Dermis microvascular lymphatic vessel endothelial cell (primary cell): ENCODE measurements at places on chromosomes 16 and 17.

DNA sequence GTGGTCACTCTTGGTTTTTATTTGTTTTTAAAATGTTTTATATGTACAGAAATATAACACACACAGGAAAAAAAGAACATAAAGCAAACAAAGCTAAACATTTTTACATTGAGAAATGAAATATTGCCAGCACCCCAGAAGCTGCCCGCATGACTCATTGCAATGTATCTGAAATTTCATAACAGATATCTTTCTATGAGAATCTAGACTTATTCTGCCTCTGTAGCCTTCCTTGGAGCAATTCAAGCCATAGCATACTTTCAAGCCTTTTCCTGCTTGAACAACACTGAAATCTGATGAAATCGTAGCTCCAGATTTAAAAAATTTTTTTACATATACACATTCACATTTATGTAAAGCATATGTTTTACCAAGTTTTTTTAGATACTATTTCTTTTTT is 86.9 kb downstream of the RBBP6 start:
- DNase-seq = no peak

- DNase-seq = peak; percentile 43
These were observed 67.8 kb downstream of the C16orf78 start for GRCh38 chr16:49441366-49441780.

- DNase-seq = peak; percentile 38
These were observed 33.1 kb downstream of the COG4 start for GRCh38 chr16:70490261-70490660.

DNA sequence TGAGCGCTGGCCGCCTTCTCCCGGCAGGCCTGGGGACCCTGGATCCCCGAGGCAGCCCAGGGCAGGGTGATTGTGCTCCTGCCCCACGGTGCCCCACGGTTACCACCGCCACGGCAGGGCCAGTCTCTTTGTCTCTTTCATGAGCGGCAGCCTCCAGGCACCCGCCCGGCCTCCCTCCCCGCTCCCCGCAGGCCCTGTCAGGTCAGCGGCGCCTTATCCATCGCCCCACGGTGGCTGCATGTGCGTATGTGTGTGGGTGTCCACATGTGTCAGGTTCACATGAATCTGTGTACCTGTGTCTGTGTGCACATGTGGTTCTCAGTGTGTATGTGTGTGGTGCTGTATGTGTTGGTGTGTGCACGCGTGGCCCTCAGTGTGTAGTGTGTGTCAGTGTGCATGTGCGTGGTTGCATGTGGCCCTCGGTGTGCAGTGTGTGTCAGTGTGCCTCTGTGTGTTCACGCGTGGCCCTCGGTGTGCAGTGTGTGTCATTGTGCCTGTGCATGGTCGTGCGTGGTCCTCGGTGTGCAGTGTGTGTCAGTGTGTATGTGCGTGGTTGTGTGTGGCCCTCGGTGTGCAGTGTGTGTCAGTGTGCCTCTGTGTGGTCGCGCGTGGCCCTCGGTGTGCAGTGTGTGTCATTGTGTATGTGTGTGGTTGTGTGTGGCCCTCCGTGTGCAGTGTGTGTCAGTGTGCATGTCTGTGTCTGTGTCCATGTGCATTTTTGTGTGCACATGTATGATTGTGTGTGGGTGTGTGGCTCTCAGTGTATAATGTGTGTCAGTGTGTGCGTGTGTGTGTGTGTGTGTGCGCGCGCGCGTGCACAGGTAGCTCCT is 239.2 kb upstream of the GSE1 start:
- DNase-seq = no peak

GRCh38 chr17:50205111-50205962 is 3.9 kb upstream of the COL1A1 start:
- DNase-seq = no peak

- DNase-seq = no peak
These were observed 9.1 kb downstream of the CRHR1 start for GRCh38 chr17:45792995-45793755.

DNA sequence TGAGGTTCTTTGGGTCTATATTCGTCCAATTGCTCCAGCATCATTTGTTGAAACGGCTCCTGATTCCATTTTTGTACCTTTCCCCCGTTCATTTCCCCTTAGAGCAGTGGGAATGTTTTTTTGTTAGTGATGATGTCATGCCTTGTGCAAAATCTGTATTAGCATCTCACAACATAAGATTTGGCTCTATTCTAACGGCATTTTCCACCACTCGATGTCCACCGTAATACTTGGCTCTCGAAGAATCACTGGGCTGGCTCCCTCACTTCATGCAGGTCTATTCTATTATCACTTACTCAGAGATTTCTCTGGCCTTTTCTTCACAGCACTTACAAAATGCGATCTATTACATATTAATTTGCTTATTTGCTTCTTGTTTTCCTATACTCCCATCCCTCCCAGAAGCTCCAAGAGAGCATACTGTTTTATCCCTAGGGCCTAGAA is 571 bp upstream of the NME1 start:
- DNase-seq = peak; percentile 52

DNA sequence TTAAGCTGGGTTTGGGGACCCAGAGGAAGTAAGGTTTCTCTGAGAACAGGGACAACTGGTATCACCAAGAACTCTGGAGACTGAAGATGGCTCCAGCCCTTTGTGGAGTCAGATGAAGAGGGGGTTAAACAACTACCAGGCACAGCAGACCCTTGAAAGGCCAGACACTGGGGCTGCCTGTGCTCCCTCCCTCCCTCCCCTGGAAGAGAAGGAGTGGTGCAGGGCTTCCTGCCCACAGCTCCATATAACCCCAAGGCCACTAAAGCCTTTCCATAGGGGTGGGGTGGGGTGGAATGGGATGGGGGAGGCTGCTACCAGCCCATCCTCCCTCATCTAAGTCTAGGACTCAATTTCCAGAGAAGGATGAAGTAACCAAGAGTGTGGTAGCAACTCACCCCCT is 66.7 kb downstream of the CCDC182 start:
- DNase-seq = no peak

DNA sequence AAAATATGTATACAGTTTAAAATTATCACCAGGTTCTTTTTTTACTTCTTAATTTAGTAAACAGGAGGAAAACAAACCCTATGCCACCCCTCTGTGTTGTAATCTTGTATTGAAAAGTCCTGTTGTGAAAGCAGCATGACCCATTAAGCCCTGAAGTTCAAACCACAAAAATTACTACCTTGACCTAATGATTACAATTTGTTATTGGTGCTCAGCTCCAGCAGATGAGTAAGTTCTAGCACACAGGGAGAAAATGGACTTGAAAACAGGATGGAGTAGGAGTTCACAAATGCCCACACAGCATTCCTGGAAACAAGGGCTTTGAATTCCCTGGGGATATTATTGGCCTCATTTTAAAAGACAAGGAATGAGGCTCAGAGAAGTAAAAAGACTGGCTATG is 505.8 kb upstream of the ERCC4 start:
- no peak for DNase-seq

- DNase-seq = no peak
These were observed 1.4 kb upstream of the CNGB1 start for GRCh38 chr16:57972306-57972705.

DNA sequence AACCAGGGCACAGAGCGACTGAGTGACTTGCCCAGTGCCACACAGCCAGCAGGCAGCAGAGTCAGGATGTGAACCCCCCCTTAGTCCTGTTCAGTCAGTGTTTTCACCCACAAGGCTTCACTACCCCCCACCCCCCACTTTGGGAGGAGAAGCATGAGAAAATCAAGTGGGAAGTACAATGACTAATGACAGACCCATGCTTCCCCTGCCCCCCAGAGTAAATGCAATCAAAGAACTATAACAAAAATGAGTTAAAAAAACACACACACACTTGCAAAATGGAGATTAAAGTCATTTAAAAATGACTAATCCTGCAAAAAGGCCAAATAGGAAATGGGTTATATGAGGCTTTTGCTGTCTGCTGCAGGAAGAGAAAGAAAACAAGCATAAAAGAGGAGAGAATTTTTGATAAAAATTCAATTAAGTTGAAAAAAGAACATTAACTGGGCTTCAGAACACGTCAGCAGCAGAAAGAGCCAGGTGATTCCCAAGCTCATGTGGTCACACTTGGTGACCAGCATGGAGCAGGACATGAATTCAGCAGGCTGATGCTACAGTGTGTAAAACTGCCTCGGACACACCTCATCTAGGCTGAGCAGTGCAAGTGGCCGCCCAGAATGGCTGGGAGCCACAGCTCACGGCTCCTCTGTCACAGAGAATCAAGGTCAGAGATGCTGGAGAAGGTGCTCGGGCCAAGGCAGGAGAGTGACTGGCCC is 212.3 kb downstream of the ZNF423 start:
- peak; percentile 84 for DNase-seq

GRCh38 chr17:50816771-50817751 is 18.3 kb upstream of the WFIKKN2 start:
- DNase-seq = peak; percentile 31

DNA sequence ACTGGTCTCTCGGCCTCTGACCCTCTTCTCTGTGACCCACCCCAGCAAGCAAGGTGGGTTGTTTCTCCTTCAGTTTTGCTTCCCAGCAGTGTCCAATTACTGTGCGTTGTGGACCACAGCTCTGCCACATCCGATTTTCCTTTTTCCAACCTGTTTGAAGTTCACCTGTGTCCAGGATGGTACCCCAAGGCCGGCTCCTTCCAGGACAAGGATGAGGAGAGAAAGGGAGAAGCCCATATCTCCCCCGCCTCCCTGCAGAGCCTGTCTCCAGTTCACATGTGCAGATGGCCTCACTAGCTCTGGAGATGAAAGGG is 13.5 kb downstream of the NMRAL1 start:
- DNase-seq = no peak

GRCh38 chr16:16001596-16002255 is 52.3 kb downstream of the ABCC1 start:
- no peak for DNase-seq

- peak; percentile 72 for DNase-seq
These were observed 3.8 kb upstream of the TAC4 start for GRCh38 chr17:49851387-49852291.

DNA sequence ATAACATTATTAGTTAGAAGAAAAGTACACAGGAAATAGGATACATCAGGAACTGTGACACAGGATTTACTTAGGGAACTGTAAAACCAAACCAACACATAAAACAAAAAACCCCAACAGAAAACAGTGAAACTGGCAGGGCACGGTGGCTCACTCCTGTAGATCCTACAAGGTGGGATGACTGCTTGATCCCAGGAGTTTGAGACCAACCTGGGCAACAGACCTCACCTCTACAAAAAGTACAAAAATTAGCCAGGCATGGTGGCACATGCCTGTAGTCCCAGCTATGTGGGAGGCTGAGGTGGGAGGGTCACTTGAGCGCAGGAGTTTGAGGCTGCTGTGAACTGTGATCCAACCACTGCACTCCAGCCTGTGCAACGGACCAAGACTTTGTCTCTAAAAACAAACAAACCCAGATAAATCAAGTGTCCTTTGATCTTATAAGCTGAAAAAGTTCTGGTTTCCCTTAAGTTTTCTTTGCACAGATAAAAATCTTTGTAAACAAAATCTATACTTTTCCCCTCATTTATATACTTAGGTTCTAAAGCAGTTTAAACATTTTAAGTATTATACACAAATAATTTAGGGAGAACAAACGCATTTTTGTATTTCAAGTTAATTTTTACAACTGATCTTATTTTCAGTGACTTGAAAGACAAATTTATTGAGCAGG is 111.5 kb upstream of the TOB1 start:
- peak; percentile 19 for DNase-seq

GRCh38 chr17:65231662-65232335 is 94.6 kb downstream of the RGS9 start:
- peak; percentile 52 for DNase-seq

- no peak for DNase-seq
These were observed 258.6 kb downstream of the PHKB start for GRCh38 chr16:47719713-47720112.

DNA sequence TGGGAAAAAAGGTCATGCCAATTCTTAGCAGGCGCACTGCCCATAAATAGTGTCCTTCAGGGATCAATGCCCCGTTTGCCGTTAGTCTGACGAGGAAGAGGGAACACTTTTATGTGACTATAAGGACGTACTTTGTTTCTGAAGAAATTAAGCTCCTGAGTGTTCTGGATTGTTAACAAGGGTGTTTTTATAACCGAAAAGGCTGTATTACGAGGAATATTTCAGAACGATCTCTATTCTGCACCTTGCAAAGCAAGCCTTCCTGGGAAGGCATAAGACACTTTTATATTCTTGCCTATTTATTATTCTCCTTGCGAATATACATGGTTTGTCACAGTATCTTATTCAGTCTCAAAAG is 24.5 kb upstream of the SYT17 start:
- DNase-seq = no peak

GRCh38 chr17:33974276-33974675 is 280.8 kb upstream of the CCL2 start:
- DNase-seq = no peak

GRCh38 chr16:80033783-80034468 is 433.4 kb upstream of the MAF start:
- no peak for DNase-seq

- no peak for DNase-seq
These were observed 25.3 kb downstream of the LITAF start for GRCh38 chr16:11561454-11561805.

DNA sequence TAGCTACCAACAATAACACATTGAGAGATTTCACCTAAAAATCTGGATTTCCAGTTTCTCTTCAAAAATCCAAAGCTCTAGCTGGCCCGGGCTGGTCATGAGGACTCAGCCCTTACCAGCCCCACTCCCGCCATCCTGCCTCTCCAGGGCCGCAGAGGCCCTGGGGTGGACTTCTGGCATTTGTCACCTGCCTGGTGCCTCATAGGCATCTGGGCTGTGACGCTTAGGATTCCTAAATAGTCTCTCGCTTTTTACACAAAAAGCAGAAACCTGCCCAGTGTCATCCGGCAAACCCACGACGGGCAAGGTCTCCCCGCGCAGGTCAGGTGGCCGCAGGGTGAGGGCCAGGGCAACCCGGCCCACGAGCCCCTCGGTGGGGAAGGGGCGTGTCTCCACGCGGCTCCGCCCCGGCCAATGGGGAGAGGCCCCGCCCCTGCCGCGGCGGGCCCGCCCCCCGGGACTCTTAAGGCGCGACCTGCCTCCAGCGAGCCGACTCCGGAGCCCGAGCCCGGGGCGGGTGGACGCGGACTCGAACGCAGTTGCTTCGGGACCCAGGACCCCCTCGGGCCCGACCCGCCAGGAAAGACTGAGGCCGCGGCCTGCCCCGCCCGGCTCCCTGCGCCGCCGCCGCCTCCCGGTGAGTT is at the start of gene VASN:
Gene VASN (plus strand): TSS at position 492 of the 644 bp plus-strand sequence. CDS start 9,030 bp downstream, outside the sequence.
- DNase-seq = peak; percentile 21

GRCh38 chr16:59181821-59182420 is 447.8 kb upstream of the GOT2 start:
- DNase-seq = no peak

- DNase-seq = no peak
These were observed 13.8 kb upstream of the CCL17 start for GRCh38 chr16:57390636-57391295.
